Right cardiac atrium (tissue), 5 donors: ENCODE measurements at places on chromosomes 12 and 14.

- peak; percentile 28 for DNase-seq
These were observed 15.3 kb downstream of the RNASE2 start for GRCh38 chr14:20970647-20970982.

- DNase-seq: no peak
These were observed 3.2 kb downstream of the LAG3 start for GRCh38 chr12:6775185-6776174.

DNA sequence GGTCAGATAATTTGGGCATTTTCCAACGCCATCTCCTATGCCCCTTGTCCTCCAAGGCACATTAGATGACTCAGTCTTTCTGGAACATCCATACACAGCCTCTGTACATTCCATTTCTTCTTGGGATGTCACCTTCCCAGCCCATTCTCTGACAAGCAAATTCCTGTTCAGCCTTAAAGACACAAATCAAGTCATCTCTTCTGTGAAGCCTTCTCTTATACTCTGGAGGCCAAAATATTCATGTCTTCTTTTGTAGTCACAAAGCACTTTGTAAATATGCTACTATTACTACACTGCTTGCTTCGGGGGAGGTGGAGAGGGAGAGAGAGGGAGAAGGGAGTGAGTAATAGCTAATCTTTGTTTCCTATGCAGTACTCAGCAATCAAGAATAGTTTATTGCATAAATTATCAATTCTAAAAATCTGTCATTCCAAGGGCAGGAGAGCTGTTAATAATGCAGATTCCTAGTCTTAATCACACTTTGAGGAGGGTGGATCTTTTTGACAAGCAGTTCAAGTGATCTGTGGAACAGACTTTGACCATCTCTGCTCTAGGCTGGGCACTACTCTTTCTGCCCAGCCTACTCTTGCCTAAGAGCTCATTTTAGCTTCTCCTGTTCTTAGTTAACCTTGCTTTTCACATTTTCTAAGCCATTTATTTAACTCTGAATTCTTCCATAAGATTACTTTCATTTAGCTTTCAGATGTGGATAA lies 27.9 kb downstream of the KCNMB4 start:
- DNase-seq: no peak

- DNase-seq: no peak
These were observed 328.7 kb downstream of the RPL10L start for GRCh38 chr14:46322730-46323403.

- no peak for DNase-seq
These were observed 4.9 kb upstream of the CMA1 start for GRCh38 chr14:24513009-24513408.

DNA sequence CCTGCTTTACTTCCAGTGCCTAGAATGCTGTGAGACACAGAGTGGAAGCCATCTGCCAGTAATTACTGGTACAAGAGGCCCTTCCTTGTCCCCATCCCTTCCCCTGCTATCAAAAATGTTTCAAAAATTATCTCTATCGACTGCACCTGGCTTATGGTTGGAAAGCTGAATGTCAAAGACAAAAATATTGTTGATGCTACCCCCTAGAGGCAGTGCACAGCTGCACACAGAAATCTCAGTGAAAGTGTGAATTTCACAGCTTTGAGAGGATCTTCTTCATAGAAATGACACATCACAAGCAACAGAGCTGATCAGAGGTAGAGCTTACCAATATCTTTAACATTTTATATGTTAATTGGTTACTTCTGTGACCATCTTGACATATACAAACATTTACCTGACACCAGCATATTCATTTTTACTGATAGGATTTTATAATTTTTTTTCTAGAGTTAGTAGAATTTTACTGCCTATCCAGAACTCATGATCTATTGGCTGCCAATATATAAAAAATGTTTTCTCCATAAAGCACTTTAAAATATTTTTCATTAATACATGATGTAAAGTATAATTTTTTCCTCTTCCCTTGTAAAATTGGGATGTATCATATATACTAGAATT lies 138.0 kb downstream of the AACS start:
- DNase-seq: no peak

DNA sequence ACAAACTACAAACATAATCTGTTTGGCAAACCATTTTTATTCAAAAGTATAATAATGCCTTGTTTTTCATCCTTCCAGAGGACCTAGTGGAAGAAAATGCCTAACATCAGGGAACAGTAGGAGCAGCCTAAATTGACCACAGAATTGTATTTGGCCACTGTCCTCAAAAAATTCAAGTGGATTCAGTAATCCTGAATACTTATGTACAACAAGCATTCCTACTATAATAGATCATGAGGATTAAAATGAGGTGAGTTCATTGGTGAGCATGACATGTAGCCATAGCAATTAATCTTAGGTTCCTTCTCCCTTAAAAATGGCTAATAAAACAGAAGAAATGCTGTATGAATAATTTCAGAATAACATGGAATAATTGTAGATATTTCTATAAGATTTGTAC lies 209.3 kb downstream of the DAD1 start:
- no peak for DNase-seq

DNA sequence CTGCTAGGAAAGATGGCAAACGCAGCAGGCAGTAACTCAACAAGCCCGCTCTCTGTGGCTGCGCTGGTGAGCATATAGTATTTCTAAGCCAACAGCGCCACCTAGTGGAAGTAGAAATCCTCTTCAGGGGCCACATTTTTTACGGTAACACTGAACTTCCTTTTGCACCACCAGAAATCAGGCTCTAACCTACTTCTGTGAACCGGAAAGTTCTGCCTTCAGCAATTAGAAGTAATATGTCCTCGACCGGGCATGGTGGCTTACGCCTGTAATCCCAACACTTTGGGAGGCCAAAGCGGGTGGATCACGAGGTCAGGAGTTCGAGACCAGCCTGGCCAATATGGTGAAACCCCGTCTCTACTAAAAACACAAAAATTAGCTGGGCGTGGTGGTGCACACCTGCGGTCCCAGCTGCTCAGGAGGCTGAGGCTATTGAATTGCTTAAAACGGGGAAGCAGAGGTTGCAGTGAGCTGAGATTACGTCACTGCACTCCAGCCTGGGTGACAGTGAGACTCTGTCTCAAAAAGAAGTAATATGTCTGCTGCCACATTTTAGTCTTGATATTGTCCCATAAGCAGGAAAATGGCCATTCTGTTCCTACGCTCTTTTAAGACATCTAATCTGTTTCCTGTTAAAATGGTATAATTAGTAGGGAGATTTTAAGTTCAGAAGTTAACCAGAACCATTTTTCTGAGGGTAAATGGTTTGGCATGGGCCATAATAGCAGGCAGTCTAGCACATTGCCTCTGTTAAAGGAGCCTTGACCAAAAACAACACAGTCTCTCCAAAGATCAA lies 26.8 kb downstream of the APOBEC1 start:
- peak; percentile 68 for DNase-seq

DNA sequence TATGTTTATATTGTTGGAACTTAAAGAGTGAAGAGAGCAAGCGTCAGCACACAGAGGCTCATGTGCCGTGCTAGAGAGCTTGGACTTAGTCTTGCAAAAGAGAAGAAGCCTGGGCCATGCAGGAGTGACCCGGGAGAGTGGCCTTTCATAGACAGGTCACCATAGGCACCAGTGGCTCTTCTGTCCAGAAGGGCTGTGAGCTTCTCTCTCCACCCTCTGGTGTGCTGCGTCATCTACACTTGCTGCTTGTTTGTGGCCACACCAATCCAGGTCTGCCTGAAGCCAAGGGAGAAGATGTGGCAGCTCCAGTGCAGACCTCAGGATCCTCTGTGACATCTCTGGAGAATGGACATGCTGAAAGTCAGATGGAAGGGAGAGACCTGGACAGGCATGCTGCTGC lies 74.4 kb downstream of the NTF3 start:
- DNase-seq: no peak

GRCh38 chr14:32809255-32809654 lies 129.4 kb upstream of the NPAS3 start:
- no peak for DNase-seq

GRCh38 chr14:54829486-54830224 lies 73.0 kb downstream of the GCH1 start:
- DNase-seq: no peak

DNA sequence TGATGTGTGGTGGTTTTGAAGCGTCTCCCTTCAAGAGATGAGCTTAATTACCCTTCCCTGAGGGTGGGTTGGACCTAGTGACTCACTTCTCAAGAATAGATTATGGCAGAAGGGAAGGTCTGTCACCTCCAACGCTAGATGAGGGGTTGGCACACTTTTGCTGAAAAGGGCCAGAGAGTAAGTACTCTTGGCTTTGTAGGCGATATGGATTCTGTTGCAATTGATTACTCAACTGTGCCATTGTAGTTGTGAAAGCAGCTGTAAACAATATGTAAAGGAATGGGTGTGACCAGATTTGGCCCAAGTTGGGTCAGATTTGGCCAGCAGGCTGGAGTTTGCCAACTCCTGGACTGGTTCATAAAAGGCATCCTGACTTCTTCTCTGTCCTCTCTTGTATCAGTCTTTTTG lies 53.3 kb downstream of the SMIM41 start:
- no peak for DNase-seq

- DNase-seq: no peak
These were observed 70.4 kb downstream of the ARL6IP4 start for GRCh38 chr12:123050913-123051312.

DNA sequence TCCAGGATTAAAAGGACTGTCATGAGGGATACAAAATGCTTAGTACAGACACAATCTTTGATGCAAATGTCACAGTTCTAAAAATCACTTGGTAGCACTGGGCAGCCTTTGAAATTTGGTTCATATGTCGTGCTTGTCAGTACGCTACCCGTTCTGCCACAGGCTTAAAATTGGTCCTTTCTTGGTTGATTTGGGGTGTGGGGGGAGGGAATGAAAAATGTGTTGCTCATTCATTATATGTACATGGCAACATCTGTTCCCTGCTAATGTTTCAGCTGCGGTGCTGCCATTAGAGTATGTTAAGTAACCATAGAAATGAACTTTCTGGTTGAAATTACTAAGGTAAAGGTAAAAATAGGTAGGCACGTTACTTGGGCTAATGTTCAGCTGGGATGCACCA lies 155.4 kb upstream of the ARHGAP5 start:
- no peak for DNase-seq

DNA sequence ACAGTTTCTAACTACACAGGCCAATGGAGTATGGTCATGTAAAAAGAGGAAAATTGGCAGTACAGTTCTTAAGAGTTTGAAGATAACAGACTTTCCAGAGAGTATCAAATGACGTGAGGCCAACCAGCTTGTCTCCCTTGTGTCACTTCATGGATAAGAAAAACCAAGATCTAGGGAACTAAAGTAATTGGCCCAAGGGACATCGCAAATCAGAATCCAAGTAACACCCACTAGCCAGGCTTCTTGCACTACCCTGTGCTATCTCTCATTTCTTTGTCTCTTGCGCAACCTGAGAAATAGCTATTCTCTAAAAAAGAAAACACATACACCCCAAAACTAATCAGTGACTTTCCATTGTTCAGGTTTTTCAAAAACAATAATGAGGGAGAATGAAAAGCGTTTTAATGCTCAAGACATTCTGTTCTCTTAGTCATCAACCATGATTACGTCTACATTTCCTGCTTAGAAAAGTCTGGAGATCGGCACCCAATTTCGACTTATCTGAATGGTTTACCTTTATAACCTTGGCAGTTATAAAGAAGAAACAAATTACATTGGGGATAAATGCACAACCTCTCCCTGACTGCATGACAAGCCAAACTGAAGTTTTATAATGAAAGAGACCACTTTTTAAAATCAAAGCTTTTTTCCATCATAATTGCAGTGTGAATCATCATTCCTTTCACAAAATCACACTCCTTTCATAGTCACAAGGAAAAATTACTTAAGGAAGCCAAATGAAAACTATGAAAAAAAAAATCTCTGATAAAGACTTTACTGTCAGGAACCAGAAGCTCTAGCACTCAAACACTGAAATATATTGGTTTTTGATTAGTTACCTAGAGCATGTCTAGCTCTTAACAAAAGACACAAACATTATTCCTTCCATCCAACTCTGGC lies 42.1 kb downstream of the TMTC1 start:
- no peak for DNase-seq

DNA sequence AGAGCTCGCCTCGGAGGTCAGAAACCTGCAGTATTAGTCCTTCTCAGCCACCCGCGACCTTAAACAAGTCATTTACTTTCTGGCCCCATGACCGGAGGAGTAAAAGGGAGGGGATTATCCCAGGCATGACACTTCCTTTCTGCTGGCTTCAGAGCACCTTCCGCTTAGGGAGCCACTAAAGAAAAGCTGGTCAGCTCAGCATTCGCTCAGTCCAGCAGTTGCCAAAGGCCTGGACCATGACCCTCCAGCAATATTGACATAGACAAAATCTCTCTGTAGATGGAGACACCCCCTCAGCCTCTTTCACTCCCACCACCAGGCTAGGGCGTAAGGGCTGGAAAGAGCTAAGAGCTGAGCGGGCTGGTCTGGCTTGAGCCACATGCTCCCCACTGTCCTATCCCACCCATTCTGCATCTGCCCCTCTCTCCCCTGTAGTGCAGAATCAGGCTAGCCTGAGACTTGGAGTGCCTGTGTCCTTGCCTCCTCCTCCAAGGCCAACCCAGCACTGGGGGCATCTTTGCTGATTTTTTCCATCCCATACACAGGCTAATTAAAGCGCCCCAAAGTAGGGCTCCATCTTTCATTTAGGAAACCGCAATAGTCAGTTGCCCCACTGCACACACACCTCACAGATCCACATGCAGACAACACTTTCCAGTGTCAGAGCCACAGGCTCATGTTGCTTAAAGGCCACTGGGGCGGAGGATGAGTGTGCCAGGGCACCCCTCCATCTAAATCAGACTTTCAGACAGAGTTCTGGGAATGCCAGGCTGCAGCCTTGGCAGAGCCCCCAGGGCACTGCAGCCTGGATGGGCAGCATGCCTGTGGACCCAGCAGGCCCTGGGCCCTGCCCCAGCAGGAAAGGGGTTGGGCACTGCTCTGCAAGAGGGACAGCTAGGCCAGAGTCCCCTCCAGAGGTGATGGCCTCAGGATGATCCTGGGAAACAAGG lies 4.0 kb upstream of the CPNE6 start:
- no peak for DNase-seq

DNA sequence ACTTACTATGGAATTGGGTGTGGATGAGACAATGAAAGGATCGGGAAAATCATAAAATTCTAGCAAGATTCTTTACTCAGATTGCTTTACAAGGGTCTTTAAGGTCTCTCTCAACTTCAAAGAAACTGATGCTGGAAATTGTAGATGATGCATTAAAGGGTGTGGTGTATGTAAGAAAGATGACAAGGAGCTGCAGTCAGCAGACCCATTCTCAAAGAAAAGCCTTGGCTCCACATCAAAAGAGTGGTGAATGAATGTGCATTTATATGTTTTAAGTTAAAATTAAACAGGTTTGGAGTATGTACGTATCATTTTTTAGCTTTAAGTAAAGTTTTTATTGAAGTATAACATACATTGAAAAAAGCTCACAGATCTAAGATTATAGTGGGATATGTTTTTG lies 194.5 kb downstream of the C12orf75 start:
- DNase-seq: no peak

GRCh38 chr14:58629281-58629680 lies 8.5 kb upstream of the DACT1 start:
- no peak for DNase-seq

- DNase-seq: no peak
These were observed 119.8 kb downstream of the EPS8 start for GRCh38 chr12:15669256-15669948.
